ENCODE measurements at places on chromosomes 16 and 17. TPM values are rescaled to one million over a fixed set of nuclear protein-coding genes. Genes with fewer than 3 reads are reported as not detected.

- DNase-seq = no peak
Observed at GRCh38 chr16:66212428-66212827, 154.1 kb upstream of the CDH5 start.

DNA sequence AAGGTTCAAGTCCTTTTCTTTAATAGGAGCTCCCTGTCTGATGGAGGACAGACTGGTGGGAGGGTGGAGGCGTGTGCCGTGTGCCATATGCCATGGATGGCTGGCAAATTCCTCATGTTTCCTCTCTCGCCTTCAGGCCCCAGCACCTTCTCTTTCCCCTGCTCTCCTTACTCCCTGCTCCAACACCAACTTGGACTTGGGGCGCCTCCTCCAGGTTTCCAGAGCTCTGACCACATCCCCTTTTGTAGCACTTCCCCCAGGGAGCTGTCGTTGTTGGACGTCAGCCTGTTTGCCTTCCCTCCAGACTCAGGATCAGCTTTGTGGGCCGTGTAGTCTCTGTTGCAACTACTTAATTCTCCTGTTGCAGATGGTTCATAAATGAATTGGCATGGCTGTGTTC, 30.7 kb downstream of the TMC7 start:
- DNase-seq = no peak

- DNase-seq = no peak
Observed at GRCh38 chr17:14405189-14405588, 104.3 kb downstream of the HS3ST3B1 start.

GRCh38 chr17:1648173-1648962, 1.3 kb downstream of the RILP start:
- peak; percentile 46 for DNase-seq

DNA sequence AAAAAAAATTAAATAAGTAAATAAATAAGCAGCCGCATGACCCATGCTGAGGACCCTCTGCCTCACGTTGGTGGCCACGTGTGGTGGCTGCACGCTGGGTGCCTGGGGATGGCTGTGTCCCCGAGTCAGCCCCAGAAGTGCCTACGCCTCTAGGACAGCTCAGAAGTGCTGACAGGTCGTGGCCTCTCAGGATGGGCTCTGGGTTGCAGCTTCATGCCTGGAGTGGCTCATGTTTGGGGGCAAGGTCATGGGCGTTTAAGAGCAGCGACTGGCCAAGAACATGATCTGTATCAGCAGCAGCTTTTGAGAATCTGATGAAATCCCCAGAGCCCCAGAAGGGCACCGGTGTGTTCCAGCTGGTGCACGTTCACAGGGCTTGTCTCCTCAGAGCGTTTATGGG, 26.8 kb upstream of the CAPN15 start:
- no peak for DNase-seq

- DNase-seq = no peak
Observed at GRCh38 chr17:2797226-2797625, 988 bp downstream of the RAP1GAP2 start.

DNA sequence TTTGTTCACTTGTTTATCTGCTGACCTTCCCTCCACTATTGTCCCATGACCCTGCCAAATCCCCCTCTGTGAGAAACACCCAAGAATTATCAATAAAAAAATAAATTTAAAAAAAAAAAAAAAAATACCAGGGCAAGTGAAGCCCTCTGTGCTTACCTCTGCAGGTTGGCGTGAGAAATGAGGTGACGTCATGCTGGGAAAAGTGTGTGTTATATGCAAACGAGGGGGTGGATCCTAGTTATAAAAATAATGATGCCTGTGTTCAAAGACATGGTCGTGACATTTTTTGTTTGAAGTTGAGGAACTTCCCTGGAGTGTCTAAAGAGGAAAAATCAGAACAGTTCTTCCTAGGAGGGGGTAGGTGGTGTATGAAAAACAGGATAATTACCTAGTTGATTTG, 20.2 kb downstream of the TMC7 start:
- no peak for DNase-seq

DNA sequence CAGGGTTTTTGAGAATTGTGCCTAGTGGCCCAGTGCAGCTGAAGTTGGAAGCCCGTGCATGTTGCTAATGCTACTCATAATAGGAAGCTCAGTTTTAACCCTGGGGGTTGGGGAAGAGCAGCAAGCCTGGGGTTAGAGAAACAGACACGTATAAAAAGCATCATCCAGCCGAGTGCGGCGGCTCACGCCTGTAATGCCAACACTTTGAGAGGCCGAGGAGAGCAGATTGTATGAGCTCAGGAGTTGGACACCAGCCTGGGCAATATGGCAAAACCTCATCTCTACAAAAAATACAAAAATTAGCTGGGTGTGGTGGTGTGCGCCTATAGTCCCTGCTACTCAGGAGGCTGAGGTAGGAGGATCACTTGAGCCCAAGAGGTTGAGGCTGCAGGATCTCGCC, 2.3 kb upstream of the CLUH start:
- DNase-seq = no peak

Gene SGCA
- not detected for total RNA-seq

Gene CHST5
- total RNA-seq = 0.13 TPM

Gene TSEN54
- total RNA-seq = 18.8 TPM

Gene TBC1D28
- not detected for total RNA-seq

Gene CIBAR2
- total RNA-seq = not detected

All from endothelial cell (in vitro differentiated cells).